ENCODE measurements at places on chromosomes 12 and 14.

DNA sequence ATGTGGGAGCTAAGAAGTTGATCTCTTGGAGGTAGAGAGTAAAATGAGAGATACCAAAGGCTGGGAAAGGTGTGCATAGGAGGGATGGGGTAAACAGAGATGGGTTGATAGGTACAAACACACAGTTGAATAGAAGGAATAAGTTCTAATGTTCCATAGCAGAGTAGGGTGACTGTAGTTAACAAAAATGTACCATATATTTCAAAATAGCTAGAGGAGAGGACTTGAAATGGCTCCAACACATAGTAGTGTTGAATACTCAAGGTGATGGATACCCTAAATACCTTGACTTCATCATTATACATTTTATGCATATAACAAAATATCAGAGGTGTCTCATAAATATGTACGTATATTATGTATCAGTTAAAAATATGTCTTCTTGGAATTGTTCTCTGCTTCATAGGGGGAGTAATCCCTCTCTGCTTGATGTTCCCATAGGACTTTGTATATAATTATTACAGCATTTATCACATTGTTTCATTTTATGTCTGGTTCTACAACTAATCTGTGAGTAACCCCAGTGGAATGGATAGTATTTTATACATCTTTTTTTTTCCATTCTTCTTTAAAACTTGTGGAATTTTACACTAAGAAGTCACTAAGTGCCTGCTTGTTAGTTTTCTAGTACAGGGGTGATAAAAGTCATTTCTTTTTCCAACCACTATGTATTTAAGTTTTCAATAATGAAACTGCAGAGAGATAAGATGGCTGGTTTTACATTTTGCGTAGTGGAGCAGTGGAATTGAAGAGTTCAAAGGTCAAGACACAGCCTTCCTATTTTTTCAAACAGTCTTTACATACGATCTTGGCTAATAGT lies 1940.0 kb upstream of the SEL1L start:
- no peak for DNase-seq

GRCh38 chr14:51202914-51203665 lies 37.0 kb upstream of the TMX1 start:
- DNase-seq, result no peak

- DNase-seq, result no peak
Measured at GRCh38 chr12:127599436-127599835, 667.5 kb upstream of the TMEM132C start.

- no peak for DNase-seq
Measured at GRCh38 chr12:71610031-71610795, 53.4 kb downstream of the ZFC3H1 start.

- DNase-seq, result no peak
Measured at GRCh38 chr14:43934102-43934501, 573.0 kb downstream of the FSCB start.

GRCh38 chr12:19191563-19191962 lies 62.0 kb downstream of the PLEKHA5 start:
- DNase-seq, result no peak

DNA sequence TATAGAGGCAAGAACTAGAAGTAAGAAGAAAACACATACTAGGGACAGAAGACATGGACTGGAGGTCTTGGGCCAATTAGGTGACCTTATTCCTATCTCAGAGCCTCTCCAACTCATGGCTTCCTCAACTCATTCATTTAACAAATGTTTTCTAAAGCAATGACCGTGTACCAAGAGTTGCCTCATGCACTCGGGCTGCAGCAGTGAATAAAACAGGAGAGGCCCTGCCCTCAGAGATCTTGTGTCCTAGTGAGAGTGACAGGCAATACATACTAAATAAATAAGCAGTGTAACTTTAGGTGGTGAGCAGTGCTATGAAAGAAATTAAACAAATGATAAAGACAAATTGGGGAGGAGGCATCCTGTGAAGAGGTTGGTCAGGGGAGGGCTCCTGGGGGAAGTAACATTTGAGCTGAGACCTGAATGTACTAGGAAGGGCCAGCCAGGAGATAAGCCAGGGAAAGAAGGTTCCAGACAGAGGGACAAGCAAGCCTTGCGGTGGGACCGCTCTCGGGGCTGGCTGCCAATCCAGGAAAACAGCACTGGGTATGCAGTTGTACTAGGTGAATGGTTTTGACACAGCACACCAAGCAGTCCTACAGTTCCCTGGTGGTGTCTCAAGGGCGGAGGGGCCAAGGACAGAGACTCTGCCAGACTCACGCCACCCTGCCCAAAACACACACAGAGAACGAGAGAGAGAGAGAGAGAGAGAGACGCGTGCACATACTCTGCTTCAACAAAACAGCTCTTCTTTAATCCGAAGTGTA lies 1.3 kb downstream of the NINJ2 start:
- DNase-seq, result no peak

DNA sequence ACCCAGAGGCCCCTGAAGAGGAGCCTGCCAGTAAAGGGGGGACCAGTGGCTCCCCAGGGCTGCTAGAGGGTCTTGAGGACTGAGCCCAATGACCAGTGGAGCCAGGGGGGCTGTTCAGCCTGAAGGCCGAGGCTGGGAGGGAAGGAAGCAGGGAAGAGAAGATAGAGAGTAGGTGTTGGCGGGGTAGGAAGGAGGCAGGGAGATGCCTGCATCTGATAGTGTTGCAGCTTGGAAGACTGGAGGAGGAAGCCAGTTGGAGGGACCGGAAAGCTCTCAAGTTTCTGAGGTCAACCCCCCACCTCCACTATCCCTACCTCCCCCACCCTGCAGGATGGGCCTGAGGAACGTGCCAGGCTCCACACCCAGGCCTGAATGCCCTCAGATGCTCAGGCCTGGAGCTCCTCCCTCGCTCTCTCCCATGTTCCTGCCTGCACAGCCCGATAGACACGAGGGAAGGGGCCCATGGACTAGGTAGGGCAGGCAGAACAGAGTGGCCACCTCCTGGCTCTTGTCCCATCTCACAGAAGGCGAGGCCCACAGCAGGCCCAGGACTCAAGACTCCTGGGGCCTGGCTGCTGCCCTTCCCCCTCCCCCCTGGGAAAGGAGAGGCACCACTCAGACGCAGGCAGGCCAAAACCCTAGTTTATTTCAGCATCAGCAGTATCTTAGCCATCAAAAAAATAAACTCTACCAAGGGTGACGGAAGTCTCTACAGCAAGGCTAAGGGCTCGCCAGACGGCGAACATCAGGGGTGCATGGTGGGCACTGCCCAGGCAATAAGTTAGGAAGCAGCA lies 3.4 kb downstream of the CKB start:
- no peak for DNase-seq

GRCh38 chr14:70156592-70156991 lies 32.2 kb downstream of the SLC8A3 start:
- no peak for DNase-seq

GRCh38 chr14:34052658-34053014 lies 101.8 kb upstream of the EGLN3 start:
- no peak for DNase-seq

- no peak for DNase-seq
Measured at GRCh38 chr12:101951002-101951670, 73.8 kb downstream of the DRAM1 start.

GRCh38 chr12:67067453-67068203 lies 201.5 kb upstream of the CAND1 start:
- no peak for DNase-seq

GRCh38 chr14:37593511-37594237 lies 1.4 kb downstream of the FOXA1 start:
- no peak for DNase-seq

DNA sequence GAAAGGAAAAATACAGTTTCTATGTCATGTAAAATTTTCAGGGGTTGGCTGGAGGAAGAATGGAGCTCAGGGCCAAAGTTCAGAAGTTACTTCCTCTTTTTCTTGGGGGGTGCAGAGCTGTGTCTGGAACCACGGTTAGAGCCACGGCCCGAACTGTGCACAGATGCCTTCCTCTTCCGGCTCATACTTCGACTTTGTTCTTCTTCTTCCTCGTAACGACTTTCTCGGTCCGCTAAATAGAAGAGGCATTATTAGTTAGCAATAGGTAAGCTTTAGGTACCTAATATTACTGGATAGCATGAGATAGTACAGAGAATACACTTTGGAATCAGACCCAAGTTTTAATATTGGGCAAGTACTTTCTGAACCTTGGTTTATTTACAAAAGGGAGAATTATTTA lies 31.2 kb downstream of the SUPT16H start:
- no peak for DNase-seq

- peak; percentile 36 for DNase-seq
Measured at GRCh38 chr12:96247563-96247962, 53.4 kb downstream of the ELK3 start.

GRCh38 chr12:1793426-1794210 lies 26.7 kb upstream of the LRTM2 start:
- DNase-seq, result no peak

- DNase-seq, result no peak
Measured at GRCh38 chr14:62946221-62946620, 99.0 kb downstream of the KCNH5 start.

GRCh38 chr12:112532106-112532505 lies 113.4 kb downstream of the PTPN11 start:
- no peak for DNase-seq

GRCh38 chr12:110077800-110078199 lies 29.5 kb upstream of the C12orf76 start:
- no peak for DNase-seq

DNA sequence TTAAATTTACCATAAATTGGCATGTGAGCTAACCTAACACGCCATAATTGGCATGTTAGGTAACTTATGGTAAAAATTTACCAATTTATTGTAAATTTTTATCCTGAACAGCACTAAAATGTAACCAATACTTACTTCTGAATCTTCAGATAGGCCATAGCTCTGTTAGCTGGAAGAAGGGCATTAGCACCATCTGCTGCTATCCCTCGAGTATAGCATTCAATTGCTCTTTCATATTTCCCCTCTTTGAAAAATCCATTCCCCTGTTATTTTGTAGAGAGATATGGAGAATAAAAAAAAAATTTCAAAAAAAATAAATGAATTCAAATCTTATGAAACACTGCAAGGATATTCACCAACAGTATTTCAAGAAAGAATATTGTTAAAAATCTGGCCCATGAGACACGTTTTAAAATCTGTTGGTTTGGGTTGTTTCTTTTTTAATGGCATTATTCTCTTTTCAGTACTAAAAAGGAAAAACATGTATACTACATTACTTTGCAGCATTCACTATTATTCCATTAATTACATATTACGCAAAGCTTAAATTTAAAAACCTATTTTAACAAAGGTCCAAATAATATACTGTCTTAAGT lies 19.1 kb downstream of the RPAP3 start:
- peak; percentile 13 for DNase-seq

DNA sequence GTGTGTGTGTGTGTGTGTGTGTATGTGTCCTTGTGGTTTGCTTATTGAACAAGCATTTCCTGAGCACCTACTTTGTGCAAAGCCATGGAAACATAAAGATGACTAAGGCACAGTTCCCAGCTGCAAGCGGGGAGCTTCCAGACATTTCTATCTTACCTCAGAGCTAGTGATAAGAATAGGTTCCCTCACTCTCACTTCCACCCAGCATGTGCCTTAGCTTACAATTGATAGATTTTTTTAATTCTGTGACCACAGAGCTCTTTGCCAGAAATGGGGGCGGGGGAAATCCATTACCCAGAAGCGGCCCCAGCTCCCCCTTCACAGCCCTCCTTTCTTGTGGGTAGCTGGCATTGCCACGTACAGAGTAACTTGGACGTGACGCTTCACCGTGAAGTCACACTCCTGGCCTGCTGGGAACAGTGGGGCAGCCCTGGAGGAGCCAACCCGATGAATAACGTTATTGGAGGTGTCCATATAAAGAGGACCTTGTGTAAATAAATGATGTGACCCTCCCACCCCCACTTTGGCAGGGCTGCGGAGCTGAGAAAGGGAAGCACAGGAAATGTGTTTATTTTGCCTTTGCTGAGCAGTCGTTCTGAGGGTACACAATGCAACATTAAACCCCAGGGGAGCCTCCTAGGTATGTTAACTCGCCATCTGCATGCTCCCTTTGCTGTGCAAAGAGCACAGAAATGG lies 238.9 kb downstream of the CHST11 start:
- peak; percentile 89 for DNase-seq

DNA sequence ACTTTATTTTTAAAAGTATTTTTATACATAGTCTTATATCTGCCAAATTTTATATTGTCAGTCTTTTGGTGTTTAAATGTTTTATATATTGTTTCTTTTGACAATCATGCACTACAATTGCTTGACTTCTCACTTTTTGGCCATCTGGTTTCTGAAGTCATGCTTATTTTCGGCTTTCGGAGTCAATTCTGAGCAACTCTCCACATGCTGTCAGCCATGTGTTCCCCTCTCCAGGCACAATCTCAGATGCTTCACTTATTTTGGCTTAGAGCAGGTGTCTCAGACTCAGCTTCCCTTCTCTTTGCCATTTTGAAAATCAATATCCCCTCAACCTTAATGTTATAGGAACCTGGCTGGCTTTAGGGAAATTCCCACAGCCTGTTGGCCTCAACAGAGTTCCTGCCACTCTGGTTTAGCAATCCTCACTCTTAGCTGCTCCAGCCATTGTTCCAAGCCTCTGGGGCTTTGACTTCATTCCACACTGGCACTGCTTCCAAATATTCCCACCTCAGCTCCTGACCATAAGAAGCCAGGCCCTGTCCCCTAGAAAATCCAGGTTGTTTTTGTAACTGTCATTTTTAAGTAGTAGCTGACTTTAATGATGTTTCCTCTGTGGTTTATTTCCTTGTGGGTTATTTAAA lies 125.5 kb upstream of the FAR2 start:
- no peak for DNase-seq

GRCh38 chr12:92108651-92109050 lies 37.0 kb downstream of the BTG1 start:
- DNase-seq, result no peak

GRCh38 chr14:67934087-67934486 lies 114.5 kb downstream of the RAD51B start:
- DNase-seq, result no peak

GRCh38 chr14:34190717-34191116 lies 239.8 kb upstream of the EGLN3 start:
- DNase-seq, result no peak

- peak; percentile 90 for DNase-seq
Measured at GRCh38 chr14:100239840-100240667, 1.1 kb downstream of the YY1 start.

- no peak for DNase-seq
Measured at GRCh38 chr14:68665792-68666204, 127.1 kb downstream of the ZFP36L1 start.

DNA sequence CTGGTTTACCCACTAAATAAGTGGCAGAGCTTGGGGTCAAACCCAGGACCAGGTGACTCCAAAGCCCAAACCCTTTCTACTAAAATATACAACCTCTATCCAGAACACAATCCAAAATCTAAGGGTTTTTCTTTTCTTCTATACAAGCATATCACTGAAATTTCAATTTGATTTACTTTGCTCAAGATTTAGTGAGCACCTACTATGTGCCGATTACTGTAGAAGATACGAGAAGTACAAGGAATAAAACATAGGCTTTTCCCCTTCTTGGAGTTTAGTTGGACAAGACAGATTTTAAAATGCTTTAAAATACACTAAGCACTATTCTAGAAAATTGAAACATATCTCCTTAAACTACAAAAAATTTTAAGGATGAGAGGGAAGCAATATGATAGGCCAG lies 2.8 kb downstream of the L3HYPDH start:
- no peak for DNase-seq

- no peak for DNase-seq
Measured at GRCh38 chr12:53804429-53804828, 52.6 kb upstream of the CISTR start.

- no peak for DNase-seq
Measured at GRCh38 chr12:64706857-64707256, 52.3 kb downstream of the GNS start.

GRCh38 chr14:44352201-44352600 lies 154.9 kb downstream of the FSCB start:
- no peak for DNase-seq

Measured in activated CD4-positive, alpha-beta T cell treated with anti-CD3 and anti-CD28 coated beads for 48 hours (primary cell).